ENCODE measurements at places on chromosomes 13 and 19.

- DNase-seq = no peak
These were observed 54.9 kb downstream of the ZNF726 start for GRCh38 chr19:23969630-23970029.

GRCh38 chr19:30891051-30891450, 458.2 kb downstream of the TSHZ3 start:
- no peak for DNase-seq

- no peak for DNase-seq
These were observed 792 bp upstream of the PEX11G start for GRCh38 chr19:7489609-7490044.

DNA sequence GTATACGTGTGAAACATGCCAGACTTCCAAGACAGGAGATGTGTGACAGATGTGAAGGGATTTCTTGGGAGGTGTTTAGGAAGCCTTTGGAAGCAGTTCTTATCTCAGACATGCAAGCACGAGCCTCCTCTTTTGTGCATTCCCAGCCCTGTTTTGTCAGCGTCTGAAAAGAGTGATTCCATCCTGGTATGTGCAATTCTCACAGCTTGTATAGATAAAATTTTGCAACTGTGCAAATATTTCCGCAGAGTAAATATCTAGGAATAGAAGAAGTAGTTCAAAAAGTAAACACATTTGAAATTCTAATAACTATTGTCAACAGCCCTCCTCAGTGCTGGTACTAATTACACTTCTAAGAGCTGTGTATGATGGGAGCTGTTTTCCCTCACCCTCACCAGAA, 72.3 kb upstream of the C1QTNF9B start:
- no peak for DNase-seq

- no peak for DNase-seq
These were observed 225.8 kb upstream of the IRS2 start for GRCh38 chr13:110012102-110012739.
